ENCODE measurements at places on chromosomes 2 and 18. TPM values are rescaled to one million over a fixed set of nuclear protein-coding genes. Genes with fewer than 3 reads are reported as not detected.
A peak's percentile ranks its signal among the peaks of the same experiment; 100 is the strongest.

MAL gene
- total RNA-seq: 54.0 TPM

PROKR1 gene
- not detected for total RNA-seq

SFTPB gene
- total RNA-seq: not detected

- DNase-seq: peak; percentile 75
These were observed 38.1 kb downstream of the SNED1 start for GRCh38 chr2:241036397-241036963.

GRCh38 chr2:2823061-2823753 lies 492.1 kb upstream of the MYT1L start:
- DNase-seq: no peak

DNA sequence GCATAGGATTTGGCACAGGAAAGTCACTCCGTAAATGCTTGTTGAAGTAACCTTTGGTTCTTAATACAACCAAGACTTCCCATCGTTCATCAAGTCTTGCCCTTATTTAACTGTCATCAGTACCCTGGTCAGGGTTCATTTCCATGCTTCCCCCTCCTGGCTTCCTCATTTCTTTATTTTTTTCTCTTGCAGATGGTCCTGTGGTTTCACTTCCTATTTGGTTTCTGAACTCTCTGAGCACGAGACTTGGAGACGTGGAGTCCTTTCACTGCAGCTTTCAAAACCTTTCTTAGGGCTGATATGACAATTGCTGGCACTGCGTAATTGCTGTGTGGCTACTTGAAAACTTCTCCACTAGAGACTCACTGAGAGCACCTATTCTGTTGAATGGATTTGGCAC lies 59.9 kb upstream of the PID1 start:
- no peak for DNase-seq

Measured in activated CD8-positive, alpha-beta T cell treated with anti-CD3 and anti-CD28 coated beads for 36 hours (primary cell).